Vagina (tissue), 2 donors: ENCODE measurements at places on chromosomes 1 and 21.

DNA sequence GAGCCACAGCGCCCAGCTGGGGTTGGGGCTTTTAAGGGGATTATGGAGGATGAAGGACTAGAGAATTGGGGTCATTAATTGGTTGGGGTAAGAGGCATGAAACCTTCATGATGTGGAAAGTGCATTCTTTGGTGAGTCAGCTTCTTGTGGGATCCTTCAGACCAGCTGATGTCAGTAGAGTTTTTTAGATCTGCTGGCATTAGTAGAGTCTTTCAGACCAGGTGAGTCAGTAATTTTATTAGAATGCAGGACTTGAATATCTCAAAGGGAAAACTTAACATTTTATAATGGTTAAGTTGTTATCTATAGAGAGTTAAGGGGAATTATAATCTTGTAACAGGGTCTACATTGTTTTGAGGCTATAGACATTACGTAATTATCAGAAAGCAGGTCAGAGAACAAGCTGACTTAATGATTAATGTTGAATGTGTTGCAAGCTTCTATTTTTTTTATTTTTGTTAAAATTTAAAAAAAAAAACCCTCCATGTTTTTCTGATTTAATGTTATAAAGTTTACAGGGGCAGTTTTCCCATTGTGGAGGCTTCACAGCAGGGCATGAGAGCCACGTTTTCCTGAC, 160.9 kb upstream of the FMN2 start:
- DNase-seq: no peak

DNA sequence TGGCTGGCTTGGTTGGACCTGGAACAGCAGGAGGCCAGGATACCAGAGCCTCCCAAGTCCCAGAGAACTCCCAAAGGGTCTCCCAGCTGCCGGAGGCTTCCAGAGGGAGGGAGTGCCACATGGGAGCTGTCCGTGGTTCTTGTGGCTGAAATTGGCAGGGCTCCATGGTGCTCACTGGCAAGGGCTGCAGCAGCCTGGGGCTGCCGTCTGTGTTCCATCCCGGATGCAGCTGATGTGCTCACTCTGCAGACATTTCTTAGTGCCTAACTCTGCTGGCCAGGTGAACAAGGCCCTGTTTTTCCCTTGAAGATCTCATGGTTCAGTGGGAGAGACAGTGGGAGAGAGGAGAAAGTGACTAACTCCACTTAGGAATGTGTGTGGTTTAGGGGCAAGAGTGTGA, 261.1 kb downstream of the CAMTA1 start:
- DNase-seq: no peak

DNA sequence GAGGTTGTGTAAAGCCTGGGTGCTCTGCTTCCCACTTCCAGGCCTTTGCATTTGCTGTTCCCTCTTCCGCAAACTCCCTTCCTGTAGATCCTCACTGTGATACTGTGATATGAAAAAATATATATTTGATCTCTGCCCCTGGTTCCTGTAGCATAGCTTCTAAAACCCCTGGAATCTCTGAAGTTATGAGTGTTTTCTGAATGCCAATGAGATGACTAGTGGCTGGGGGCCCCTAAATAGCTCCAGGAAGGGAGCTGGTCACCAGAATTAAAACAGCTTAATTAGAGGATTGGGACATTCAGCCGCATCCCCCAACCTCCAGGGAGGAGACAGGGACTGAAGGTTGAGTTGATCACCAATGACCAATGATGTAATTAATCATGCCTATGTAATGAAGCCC, 21.9 kb downstream of the DUSP10 start:
- DNase-seq: no peak

- DNase-seq: no peak
Measured at GRCh38 chr1:110786802-110787327, 86.1 kb upstream of the CD53 start.

DNA sequence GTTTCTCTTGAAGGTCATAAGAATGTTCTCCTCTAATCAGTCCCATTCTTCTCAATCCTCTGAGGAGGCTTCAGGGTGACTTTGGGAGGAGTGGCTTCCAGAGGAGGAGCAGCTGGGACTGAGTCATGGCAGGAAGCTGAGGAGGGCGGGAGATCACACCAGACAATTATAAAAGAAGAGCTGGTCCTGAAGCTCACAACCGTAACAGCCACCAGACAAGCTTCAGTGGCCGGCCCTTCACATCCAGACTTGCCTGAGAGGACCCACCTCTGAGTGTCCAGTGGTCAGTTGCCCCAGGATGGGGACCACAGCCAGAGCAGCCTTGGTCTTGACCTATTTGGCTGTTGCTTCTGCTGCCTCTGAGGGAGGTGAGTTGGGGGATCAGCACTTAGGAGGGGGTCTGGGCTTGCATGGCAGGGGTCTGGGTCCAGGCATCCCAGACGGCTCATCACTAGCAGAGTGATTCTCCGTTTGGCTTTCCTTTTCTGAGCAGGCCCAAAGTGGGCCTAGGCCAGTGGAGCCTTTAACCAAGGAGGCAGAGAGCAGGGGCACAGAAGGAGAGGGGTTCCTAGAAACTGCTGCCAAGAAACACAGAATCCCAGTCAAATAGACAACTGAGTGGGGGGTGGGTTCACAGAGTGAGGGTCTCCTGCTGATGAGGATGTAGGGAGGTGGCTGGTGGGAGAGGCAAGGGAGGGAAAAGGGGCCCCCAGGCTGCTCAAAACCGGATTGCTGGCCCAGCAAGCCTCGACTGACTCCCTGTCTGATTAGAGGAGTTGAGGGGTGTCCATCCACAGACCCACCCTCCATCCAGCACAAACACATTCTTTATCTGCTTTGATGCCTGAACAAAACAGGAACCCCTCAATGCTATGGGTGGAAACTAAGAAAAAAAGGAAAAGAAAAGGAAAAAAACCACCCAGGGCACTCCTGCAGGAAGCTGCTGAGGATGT, at the start of gene ECM1:
ECM1 (plus strand) TSS at position 198 of the 953 bp plus-strand sequence; CDS start at position 299, 101 bp downstream.
- no peak for DNase-seq

- no peak for DNase-seq
Measured at GRCh38 chr1:174657411-174657810, 209.6 kb downstream of the GPR52 start.

GRCh38 chr1:223455470-223455869, 62.3 kb downstream of the CCDC185 start:
- no peak for DNase-seq

DNA sequence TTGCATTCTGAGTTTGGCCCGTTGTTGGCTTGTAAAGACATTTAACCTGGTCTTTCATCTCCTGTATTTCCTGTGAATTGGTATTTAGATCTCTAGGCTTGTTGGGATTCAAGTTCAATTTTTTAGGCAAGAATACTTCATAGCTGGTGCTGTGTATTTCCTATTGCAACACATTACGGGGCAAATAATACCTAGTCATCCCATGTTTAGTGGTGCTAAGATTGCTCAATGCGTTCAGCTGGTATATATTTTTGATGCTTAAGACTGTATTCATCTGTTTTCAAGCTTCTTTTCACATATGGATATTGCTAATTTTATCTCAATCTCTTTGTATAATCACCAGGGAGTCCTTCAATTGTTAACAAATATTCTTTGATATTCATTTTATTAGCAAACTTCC, 87.5 kb upstream of the ZBTB18 start:
- no peak for DNase-seq

DNA sequence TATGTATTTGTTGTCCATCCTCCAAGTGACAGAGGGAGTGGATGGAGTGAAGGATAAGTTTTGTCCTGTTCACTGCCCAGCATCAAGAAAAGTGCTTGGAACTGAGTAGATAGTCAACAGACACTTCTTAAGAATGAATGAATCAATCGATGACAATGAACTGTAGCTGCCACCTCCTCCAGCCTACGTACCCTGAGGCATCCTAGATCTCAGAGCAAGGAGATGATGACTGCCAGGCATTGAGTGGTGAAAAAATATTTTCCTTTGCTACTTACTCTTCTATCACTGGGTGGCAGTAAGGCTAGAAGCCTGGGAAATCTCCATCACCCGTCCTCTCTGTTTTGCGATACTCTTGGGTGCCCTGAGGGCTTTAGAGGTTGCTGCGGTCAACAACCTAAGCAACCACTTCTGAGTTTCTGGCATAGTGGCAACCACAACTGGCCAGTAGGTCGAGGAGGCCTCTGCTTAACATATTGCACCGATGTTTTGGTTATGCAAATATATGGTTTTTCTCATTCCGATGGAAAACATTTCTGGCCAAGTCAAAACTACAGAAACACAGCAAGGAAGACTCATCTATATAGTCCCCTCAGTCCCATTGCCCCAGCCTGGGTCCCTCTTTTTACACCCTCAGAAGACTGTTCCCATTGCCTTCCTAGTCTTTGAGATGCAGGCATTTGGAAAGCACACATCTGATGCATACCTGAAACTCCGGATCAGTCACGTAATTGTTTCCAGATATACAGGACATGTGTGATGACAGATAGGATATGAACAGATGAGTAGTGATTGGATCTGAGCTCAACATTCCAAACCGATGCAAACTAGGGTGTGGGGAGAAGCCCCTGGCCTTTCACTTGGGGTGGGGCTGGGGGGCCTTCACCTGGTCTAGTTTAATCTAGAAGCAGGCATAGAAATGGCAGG, 136.8 kb downstream of the RUNX1 start:
- no peak for DNase-seq

DNA sequence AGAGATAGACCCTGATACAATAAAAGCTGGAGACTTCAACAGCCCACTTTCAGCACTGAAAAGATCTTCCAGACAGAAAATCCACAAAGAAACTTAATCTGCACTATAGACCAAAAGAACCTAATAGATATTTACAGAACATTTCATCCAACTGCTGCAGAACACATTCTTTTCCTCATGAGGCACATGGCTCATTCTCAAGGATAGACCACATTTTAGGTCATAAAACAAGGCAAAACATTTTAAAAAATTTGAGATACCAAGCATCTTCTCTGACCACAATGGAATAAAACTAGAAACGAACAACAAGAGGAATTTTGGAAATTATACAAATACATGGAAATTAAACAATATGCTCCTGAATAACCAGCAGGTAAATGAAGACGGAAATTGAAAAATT, 15.0 kb upstream of the IL20 start:
- DNase-seq: no peak

DNA sequence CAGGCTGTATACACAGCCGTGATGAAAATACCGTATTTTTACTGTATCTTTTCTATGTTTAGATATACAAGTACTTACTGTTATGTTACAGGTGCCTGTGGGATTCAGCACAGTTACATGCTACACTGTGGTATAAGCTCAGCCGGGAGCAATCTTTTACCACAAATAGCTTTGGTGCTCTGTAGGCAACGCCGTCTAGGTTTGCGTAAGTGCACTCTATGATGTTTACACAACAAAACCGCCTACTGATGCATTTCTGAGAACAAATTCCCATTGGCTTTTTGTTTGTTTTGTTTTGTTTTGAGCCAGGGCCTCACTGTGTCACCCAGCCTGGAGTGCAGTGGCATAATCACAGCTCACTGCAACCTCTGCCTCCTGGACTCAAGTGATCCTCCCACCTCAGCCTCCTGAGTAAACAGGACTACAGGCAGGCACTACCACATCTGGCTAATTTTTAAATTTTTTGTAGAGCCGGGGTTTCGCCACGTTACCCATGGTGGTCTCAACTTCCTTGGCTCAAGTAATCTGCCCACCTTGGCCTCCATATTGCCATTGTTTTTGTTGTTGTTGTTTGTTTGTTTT, 81.0 kb downstream of the SCCPDH start:
- DNase-seq: no peak

DNA sequence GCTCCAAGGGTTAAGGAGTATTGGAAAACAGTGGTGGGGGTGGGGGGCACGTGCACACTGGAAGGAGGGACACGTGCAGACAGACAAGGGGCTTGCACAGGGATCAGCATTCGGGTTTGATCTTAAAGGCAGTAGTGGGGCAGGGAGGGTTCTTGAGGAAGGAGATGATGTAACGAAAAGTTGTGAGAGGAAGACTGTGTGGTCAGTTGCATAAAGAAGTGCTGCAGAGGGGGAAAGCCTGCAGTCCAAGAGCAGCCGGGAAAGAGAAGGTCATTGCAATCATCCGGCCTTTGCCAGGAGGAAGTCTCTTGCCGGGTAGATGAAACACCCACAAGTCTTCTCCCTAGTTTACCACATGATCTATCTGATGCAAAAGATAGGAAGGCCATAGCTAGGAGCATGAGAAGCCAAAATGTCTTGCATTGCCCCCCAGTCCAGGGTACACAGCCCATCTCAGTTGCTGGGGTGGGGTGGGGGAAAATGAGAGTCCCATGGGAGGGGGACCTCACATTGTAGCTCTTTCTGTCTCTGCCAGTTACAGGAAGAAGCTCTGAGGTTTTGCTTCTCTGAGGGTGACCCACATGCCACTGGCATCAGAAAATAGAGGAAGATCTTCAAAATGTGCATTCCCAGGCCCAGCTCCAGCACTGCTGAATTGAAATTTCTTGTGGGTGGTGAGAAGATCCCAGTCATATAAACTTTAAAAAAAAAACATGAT, 202.5 kb upstream of the RAB4A start:
- DNase-seq: no peak

DNA sequence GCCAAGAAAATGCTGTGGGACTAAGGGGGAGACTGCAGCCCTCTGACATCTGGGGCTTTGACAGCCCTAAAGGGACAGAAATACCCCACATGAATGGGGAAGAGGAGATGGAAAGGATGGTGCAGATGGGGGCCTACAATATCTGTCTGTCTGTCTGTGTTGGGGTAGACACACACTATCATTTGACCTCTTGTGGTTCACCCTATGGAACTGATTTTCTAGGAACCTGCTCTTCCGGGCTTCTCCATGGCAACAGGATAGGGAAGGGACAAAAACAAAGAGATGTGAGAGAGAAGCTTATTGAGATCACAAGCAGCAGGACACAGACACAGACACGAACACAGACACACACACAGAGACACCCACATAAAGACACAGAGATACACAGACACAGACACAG, 17.1 kb downstream of the KIF21B start:
- DNase-seq: no peak

GRCh38 chr1:4310396-4310923, 343.9 kb upstream of the AJAP1 start:
- no peak for DNase-seq

DNA sequence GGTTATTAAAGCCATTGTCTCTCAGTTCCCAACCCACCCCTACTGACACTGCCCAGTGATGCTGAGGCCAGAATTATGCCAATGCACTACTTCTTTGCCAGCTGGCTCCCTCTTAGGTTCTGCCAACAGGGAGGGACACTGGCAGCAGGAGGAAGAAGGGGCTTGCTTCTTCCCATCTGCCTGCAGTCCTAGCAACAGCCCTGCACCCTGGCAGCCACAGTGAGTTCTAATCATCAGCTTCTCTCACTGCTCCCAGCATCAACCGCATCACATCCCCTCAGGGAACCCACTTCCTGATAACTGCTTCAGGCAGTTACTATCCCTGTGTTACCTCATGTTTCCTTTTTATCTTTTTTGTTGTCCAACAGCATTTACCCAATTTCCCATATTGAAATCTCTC, 86.2 kb downstream of the UBR4 start:
- no peak for DNase-seq

GRCh38 chr1:30526652-30527345, 196.6 kb downstream of the MATN1 start:
- no peak for DNase-seq
